ENCODE measurements at places on chromosomes 7 and 10.

DNA sequence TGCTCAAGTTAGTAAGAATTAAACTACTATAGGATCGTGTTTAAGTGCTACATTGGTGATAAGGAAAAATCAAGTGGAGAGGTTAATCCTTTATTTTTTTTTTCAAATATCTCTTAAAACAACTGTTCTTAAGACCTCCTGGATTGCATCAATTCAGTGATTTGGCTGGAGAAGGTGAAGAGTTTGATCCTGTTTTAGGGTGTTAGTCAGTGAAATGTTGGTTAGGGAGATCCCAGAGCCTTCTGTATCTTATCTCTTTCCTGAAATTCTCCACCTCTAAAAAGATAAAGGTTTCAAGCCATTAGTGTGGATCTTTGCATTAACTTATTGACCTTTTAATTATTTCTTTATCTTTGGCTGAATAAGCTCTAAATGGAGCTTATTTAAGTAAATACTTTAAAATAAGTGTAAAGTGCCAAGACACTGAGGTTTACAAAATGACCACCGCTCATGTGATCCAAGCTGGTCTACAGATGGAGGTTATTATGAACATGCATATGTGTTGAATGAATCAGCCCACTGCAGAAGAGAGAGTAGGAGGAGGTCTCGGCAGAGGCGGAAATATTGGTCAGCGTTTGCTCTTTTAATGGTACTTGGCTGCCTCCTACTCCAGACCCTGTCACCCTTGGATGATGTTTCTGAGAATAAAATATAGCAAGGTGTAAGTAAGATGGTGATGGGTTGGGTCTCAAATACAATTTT, 51.8 kb upstream of the BMPER start:
- DNase-seq = peak; percentile 90

DNA sequence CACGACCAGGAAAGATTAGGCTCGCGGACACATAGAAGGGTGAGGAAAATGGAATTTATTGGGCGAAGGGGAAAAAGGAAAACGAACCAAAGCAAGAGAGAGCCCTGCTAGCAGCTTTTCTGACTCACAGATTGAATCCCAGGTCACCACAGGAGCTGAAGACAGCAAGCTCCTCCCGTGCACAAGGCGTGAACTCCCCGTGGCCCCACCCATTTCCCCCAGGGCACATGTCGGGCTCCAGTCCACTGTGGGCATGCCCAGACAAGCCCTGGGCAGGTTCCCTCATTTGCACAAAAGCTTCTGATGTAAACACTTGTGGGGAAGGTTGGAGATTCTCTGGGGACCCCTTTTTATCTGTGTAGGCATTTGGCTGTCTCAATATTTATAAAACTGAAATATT, 582.4 kb downstream of the SUGCT start:
- peak; percentile 83 for DNase-seq

- DNase-seq = peak; percentile 81
Observed at GRCh38 chr10:110802090-110802489, 69.6 kb upstream of the PDCD4 start.

- DNase-seq = peak; percentile 92
Observed at GRCh38 chr10:91683975-91684374, 51.1 kb upstream of the PPP1R3C start.

GRCh38 chr10:67666416-67667034, 29.5 kb downstream of the CTNNA3 start:
- DNase-seq = peak; percentile 10

GRCh38 chr7:24755541-24756407, 1.5 kb downstream of the GSDME start:
- peak; percentile 43 for DNase-seq

DNA sequence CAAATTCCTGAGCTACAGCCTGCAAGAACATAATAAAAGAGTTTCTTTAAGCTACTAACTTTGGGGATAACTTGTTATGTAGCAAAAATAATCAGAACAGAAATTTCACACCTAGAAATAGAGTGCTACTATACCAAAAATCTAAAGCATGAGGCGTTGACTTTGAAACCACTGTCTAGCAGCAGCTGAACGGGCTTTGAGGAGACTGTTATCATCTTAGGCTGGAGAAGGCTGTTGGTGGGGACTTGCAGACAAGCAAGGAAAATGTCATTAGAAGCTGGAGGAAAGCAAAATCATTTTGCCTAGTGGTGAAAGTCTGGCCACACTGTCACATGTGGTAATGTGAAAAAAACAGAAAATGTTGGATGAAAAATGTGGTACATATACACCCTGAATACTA, 48.4 kb upstream of the ST8SIA6 start:
- no peak for DNase-seq

DNA sequence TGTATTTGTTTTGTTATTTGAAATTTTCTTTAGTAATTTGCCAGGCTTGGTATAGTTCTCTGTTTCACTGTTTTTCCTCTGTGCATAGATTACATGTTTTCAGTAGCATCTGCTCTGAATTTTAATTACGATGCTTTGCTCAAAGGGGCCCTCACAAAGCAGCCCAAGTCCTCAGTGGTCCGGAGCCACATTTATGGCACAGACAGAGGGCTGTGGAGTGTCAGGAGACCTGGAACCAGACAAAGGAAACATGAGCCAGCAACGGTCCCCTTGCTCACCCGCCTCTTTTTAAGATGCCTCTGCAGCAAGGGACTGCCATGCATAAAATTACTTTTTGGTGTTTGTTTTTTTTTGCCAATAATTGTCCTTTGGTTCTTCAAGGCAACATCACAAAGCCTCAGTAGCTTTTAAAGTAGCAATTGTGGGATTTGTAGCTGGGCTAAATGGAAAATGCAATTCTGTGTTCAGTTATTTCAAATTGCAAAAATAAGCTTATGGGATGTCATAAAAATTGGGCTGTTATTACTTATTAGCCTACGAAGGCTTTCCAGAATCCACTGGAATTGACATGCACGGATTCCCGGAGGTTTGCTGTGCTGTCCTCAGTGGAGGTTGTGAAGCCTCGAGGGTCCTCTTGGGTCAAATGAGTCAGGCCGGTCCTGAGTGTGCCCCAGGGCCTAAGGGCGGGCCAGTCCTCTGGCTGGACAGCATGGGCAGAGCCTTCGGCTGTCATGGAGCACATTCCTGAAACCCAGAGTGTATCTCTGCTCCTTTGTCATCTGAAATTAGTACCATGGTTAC, 422.8 kb downstream of the GLRX3 start:
- DNase-seq = no peak

GRCh38 chr7:35467456-35467978, 213.6 kb upstream of the TBX20 start:
- no peak for DNase-seq

GRCh38 chr10:75720157-75720556, 288.7 kb downstream of the LRMDA start:
- DNase-seq = peak; percentile 6

Measured in fibroblast of skin of abdomen (primary cell).